ENCODE measurements at places on chromosomes 12 and 14.

DNA sequence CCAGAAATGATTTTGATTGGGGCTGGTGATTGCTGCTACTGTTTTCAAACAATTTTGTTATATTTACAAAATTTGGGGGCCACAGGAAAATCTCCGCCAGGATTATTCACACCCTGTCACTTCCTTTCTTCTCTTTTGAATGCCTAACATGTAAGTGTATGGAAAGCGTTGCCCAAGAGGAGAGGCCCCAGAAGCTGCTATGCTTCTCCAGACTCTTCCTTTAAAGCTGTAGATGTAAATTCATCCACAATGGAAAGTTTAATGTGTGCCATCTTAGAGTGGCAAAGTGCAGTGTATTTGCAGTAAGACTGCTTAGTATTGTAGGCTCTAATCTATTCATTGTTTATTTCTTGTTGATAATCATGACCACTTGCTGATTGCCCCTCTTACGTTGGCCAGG, 136.7 kb upstream of the LRIG3 start:
- no peak for DNase-seq

DNA sequence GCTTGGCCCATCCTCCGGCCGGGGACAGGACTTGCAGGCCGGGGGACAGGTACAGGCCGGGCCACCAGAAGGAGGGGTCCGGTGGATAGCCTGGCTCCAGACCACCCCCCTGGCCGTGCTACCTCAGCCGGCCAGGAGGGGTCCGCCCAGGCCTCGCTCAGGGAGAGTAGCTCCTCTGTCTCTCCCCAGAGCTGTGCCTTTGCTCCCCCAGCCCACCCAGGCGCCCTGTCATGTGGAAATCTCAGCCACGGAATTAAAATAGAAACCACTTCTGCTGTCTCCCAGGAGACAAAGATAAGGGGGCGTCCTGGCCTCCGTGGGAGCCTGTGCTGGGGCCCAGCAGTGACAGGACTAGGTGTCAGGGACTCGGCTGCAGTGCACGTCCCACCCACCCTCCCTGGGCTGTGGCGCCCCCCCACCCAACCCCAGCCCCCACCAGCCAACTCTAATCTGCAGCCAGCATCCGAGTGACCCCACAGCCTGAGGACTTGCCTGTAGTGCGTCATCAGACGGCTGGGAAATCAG, 3.3 kb upstream of the CRIP2 start:
- no peak for DNase-seq

DNA sequence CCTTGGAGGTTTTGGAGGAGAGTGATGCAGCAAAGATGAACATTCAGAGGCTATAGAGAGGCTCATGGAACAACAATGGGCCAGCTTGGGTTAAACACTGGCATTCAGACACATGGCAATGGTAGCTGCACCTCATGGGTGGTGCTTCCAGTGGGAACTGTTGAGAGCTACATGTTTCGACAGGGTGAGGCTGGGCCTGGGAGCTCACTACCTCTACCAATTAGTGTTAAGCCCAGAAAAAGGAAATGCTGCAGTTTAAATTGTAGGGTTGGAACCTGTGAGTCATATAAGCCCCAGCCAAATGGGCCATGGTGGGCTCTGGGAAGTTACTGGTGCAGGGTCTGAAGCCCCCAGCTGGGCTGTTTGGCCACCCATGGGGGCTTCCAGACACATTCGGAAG, 279.7 kb downstream of the ZFP36L1 start:
- no peak for DNase-seq

DNA sequence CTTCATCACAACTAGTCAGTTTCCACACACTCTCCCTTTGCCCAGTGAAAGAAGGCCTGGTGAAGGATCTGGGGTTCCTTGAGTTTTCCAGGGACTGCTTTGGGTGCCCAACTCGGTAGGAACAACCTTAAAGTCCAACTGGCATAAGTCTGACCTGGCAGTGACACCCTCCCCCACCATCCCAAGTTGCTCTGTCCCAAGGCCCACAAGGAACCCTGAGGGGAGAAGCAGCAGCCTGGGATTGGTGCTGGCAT, 1.6 kb downstream of the KMT2D start:
- DNase-seq, result no peak

DNA sequence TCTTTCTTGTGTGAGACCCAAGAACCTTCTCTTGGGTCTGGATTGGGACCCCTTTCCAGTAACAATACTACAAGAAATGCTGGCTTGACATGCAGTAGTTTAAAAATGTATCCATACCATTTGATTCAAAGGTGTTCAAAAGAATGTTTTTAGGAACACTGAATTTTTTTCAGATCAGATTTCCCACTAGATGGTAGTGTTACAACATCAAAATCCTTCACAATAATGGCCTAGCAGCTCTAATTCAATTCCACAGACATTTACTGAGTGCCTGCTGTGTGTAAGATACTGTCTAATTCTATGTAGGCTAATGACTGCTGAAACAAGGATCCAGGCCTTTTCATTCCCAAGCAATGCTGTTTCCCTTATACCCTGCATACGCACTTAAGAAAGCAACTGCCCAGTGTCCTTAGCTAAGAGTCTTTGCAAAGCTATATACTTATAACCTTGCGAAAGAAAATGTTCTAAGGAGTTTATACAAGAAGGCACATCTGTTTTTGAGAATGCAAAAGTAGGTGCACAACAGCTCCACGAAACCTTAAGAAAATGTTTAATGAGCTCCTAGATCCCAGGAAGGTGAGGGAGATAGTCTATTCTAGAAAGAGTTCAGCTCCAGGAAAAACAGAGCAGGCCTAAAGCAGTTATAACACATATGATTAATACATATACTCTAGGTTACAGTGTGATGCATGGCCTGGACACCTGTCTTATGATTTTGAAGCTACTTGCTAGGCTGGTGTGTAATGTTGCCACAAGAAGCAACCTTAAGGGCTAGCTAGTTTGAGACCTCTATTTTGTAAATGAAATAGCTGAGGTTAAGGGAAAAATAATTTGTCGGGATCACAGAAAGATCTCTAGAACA, 50.9 kb upstream of the PKP2 start:
- DNase-seq, result no peak

GRCh38 chr14:97268097-97268496, 470.9 kb downstream of the VRK1 start:
- DNase-seq, result no peak

DNA sequence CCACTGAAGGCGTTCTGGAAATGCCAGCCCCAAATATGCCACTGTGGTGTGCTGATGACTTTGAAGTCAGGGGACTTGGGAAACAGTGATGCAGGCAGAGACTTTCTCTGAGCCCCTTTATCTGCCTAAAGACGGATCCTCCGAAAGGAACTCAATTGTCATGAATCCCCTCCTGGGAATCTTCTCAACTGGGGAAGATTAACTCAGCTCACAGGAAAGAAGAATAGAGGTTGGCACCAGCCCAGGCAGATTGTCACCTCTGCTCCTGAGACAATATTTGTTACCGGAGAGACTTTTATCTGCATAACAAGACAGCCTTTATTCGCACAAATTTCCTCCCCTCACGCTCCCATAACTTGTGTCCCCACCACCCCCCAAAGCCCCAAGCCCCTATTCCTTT, 414.4 kb downstream of the FUT8 start:
- DNase-seq, result no peak

DNA sequence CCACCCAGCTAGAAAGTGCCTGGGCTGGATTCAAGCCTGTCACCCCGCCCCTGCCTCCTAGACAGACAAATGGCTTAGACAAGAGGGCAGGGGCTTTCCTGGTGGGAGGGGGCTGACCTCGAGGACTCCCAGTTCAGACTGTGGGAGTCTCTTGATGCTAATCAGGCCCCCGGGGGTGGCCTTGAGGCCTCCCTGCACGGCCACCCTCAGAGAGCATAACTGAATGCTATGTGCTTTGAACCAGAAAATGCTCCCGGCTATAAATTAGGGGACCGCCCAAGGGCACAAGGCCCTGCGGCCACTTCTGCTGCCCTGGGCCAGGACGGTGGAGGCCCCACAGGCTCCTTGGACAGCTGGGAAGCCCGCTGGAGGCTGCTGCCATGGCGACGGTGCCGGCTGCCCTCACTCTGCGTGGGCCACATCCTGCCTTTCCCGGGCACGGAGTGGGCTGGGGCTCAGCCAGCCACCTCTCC, 111.0 kb upstream of the NCOR2 start:
- no peak for DNase-seq

GRCh38 chr12:54044425-54045103, 9.1 kb upstream of the HOXC4 start:
- DNase-seq, result no peak

DNA sequence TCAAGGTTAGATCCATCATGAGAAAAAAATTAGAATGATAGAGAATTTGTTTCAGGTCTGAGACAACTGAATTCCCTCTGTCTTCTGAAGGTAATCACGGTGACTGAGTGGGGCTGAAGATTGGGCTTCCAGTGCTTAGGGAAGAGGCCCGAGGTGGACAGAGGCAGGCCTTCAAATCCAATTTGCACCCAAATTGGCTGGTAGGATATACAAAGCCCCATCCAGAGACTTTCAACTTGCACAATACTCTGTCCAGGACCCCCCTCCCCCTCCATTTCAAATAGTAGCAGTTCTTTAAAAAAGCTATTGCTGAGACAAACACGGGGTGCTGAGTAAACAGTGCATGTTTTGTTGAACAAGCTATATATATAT, 3.6 kb upstream of the FOXG1 start:
- DNase-seq, result no peak

DNA sequence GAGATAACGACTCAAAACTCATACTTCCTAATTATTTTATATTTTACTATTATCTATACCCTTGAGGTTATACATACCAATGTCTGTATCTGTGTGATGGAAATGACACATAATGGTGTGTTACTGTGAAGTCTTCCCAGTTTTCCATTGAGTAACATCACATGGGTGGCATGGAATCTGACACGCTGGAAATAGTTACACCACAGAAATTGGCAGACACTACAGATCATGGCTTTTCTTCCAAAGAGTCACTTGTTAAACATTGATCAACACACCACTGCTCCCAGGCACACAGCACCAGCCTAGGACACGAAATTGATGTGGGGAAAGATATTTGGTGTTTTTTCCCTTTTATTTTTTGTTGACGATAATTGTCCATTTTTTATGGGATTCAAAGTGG, 33.0 kb upstream of the VWF start:
- DNase-seq, result no peak

GRCh38 chr12:20423557-20423956, 55.2 kb downstream of the PDE3A start:
- no peak for DNase-seq

GRCh38 chr14:33646692-33647260, 304.1 kb downstream of the EGLN3 start:
- no peak for DNase-seq

DNA sequence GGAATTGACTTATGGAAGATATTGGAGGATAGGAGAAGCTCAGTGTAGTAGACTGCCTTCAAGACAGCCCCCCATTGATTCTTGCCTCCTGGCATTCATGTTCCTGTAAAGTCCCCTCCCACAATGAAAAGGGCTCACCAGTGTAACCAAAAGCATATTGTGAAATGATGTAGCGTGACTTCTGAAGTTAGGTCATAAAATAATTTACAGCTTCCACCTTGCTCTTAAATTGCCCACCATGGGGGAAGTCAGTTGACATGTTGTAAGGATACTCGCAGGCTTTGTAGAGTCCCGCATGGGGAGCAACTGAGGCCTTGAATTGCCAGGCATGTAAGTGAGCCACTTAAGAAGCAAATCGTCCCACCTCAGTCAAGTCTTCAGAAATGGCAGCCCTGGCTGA, 25.1 kb downstream of the GTSF1 start:
- DNase-seq, result no peak

DNA sequence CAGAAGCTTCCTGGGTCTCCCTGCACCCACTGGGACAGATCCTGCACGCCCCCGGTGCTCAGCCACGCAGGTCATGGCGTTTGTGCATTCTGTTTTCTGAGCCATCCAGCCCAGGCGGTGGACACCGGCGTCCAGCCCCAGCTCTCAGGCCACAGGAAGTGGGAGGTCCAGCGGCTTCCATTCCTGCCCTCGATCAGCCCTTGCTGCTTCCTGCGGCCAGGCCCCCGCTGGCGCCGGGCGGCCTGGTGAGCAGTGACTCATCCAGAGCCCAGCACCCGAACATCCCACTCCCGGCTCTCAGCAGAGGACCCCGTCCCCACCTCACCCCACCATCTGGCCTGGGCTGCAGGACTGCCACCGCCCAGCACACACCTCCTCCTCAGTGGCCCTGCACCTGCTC, 18.0 kb upstream of the NUDT14 start:
- no peak for DNase-seq

DNA sequence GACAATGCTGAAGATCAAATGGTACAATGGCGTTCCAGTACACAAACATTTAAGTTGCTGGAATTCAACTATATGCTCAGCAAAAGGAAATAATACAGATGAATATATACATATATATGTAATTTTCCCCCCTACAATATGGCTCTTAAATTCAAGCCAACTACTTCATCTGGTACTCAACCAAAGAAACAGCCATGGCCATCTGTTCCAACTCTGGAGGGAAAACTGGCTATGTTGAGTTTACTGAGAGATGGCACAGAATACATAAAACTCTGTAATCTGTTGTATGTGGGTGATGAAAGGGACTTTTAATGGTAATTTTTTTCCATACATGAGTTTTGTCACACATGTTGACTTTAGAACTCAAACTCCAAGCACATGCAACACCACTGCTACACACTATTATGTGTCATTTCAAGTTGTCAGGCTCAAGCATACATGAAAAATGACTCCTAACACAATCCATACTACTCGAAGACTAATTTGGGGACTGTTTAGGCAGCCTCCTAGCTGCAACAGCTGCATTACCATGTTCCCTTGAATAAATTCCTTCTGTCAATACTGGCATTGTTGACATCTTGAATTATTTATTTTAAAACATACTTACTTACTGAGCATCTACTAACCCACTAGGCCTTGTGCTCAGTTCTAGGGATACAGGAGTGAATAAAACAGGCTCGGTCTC, 38.2 kb upstream of the MAP3K9 start:
- DNase-seq, result no peak

DNA sequence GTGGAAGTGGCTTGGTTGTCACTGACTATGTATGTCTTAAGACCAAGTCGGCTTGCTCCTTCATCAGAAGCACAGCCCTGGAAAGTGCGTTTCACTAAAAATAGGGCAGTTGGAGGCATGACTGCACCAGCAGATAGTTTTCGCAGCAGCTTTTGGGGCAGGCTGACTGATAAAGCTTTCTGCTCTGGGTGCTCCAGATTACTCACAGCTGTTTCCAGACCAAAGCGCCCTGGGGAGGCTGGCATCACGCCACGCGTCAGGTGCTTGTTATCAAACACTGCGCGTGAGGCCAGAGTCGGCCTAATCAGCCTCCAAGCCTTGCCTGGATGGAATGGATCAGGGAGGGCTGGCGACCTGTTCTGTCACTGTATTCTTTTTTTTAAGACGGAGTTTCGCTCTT, 13.3 kb upstream of the LRRC10 start:
- no peak for DNase-seq

DNA sequence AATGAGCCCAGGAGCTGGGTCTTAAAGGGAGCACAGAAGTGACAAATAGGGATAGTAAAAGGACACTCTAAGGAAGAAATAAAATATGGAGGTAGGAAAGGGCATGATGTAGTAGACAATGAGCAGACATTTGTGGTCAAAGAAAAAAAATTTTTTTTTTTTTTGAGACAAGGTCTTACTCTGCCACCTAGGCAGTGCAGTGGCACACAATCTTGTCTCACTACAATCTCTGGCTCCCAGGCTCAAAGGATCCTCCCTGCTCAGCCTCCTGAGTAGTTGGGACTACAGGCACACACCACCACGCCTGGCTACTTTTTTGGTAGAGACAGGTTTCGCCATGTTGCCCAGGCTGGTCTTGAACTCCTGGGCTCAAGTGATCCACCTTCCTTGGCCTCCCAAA, 8.5 kb downstream of the FKBP3 start:
- no peak for DNase-seq

Measured in GM10248 (cell line).